ENCODE measurements at places on chromosomes 7 and 10.

DNA sequence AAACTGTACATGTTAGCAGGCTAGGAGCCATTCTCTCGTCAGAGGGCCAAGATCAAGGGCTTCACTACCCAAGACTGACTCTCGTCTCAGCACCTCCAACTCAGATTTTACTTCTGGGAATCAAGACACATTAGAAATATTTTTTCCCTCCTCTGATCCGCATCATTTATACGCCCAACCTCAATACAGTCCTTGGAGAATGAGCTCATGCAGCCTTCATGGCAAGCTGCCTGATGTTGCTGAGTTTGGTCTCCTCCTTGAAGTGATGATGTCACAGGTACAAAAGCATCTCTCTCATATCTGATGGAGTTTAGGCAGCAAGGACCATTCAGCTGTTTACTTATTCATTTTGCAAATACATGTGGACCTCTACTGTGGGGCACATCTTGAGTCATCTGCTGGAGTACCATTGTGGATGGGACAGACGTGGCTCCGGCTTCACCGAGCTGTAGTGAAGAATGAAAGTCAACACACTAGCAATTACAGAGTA, 114.0 kb downstream of the BMPER start:
- DNase-seq: no peak

- DNase-seq: no peak
These were observed 5.5 kb upstream of the LAMB4 start for GRCh38 chr7:108135446-108136190.

DNA sequence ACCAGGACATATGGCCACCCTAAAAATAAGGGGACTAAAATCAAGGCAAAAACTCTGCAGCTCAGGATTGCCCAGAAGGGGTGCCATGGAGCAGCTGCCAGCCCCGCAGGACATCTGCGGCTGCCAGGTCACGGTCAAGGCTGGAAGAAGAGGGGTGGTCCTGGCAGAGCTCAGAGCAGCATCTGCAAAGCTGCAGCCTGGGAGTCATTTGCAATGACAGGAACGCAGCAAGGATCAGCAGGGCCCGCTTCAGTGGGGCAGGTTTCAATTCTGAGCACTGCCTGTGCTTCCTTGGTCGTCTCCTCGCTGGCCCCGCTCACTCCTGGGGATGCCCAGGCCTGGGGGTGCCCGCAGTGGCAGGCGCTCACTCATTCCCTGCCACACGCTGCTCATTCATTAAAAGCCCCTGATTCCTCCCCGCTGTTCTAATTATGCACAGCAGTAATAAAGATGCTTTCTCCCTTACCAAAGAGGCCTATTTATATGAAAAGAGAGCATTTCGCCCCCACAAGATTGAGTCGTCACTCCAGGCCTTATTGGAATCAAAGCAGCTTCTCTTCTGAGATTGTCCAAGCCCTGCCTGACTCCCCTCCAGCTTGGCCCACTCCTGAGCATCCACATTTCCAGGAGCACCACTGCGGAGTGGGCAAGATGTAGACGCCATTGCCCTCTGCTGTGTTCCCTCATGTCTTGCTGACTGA, 4.6 kb downstream of the HSPA12A start:
- DNase-seq: no peak

GRCh38 chr7:74449809-74450397, 3.8 kb upstream of the GTF2IRD1 start:
- DNase-seq: no peak

DNA sequence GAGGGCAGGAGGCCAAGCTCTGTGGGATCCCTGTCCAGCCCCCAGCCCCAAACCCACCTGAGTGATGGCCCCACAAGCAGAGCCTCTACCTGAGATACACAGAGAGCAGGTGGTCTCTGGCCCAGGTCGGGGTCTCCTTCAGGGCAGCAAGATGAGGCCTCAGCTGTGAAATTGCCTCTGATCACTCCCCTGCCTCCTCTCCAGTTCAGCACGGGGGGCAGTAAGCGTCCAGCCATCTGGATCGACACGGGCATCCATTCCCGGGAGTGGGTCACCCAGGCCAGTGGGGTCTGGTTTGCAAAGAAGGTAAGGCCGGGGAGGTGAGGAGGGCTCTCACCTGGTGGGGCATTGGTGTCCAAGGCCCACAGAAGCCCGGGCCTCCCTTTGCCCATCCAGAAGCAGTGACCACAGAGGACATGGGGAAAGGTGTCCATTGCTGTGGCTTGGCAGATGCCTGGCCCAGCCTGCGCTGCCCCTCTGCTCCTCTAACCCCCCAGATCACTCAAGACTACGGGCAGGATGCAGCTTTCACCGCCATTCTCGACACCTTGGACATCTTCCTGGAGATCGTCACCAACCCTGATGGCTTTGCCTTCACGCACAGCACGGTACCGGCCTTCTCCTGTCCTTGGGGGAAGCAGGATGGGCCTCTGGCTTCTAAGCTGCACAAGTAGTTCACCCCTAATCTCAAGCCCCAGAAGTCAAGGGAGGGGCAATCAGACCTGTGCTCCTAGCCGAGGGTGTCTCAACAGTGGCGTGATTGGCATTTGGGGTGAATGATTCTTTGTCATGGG, 3.1 kb downstream of the CPA1 start:
- peak; percentile 71 for DNase-seq

DNA sequence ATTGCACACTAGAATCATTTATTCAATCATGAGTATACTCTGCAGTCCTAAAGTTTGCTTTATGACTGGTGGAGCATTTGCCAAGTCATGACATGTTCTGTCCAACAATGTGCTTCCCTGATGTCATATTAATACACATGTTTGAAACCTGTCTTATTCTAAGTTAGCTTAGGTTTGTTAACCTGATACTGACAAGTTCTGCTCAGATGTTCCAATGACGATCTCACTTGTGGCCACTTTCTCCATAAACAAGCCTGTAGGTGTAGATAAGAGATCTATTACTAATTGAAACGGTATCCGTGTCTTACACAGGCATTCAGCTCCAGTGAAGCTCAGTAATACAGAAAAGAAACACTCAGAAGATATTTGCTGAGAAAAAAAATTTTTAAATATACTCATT, 64.9 kb downstream of the GPR37 start:
- no peak for DNase-seq

GRCh38 chr10:100730725-100731406, 14.5 kb upstream of the PAX2 start:
- no peak for DNase-seq

- DNase-seq: no peak
These were observed 16.7 kb upstream of the AKR1B10 start for GRCh38 chr7:134510646-134511045.

- DNase-seq: no peak
These were observed 22.4 kb upstream of the TBRG4 start for GRCh38 chr7:45133877-45134276.

- no peak for DNase-seq
These were observed 74.1 kb upstream of the GRB10 start for GRCh38 chr7:50856806-50857205.
